ENCODE measurements at places on chromosomes 2 and 18.
A peak's percentile ranks its signal among the peaks of the same experiment; 100 is the strongest.

DNA sequence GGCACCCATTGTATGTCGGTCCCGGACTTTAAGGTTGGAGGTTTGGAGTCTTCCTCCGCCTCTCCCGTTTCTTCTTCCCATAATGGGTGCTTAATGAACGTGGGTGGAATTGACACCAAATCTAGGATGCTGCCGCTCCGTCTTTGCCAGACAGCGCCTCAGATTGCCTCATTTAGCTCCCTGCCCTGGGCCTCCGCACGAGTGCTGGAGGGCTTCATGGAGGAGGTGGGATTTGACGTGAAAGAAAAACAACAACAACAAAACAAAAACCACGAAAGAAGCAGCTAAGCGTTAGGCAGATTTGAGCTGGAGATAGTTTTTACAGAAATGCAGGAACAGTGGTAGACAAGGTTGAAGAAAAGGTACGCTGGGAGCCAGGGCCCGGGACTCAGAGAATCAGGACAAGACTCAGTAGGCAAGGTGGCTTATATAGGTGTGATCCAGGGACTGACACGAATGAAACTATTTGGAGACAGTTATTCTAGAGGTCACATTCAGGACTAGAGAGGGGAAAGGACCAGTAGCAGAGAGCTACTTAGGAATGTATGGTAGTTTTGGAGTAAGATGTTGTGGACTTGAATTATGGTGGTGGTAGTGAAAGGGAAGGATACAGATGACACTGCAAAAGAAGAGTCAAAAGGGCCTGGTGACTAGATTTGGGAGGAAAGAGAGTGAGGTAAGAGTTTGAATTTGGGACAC, 605 bp downstream of the ZNF2 start:
- H3K4me3 ChIP-seq = peak overlapping the region; percentile 97
- no peak for DNase-seq
- H3K27me3 ChIP-seq = no peaks in the 10 kb centered on the region

GRCh38 chr18:62054929-62055498, 131.8 kb downstream of the PIGN start:
- H3K36me3 ChIP-seq = peaks cover 5% of the 10 kb centered on the region
- no peaks in the 10 kb centered on the region for H3K27me3 ChIP-seq
- H3K4me3 ChIP-seq = no peak overlapping the region
- no peak overlapping the region for H3K27ac ChIP-seq
- no peaks in the 10 kb centered on the region for H3K4me1 ChIP-seq

DNA sequence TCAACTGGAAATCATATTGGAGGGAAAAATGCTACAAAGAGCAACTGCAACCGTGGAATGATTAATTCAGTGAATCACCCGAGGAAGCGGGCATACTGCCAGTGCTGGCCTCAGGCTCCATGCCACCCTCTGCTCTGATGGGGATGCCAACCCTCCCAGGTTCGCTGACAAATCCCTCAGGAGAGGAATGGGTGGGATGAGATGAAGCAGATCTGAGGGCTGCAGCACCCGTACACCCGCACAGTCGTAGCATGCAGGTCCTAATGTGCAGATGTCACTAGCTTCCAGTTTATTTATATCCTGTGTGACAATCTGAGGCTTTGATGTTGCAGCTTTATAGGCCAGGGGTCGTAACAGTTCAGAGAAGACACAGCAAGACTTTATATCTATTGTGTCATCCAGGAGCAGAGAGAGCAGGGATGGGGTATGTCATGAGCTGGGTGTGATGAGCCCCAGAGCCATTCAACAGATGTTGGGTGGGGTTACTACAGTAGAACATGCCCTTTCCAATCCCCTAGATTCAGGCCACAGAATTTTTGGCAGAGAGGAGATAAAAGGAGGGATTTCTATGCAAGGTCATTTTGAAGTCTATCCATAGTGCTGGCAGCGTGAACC, 44.6 kb downstream of the DPP4 start:
- no peaks in the 10 kb centered on the region for H3K4me1 ChIP-seq
- no peak overlapping the region for H3K27ac ChIP-seq
- no peak overlapping the region for H3K4me3 ChIP-seq
- no peaks in the 10 kb centered on the region for H3K27me3 ChIP-seq
- DNase-seq = no peak

GRCh38 chr2:159108181-159108893, 139.9 kb downstream of the TANC1 start:
- no peaks in the 10 kb centered on the region for H3K27me3 ChIP-seq
- H3K4me1 ChIP-seq = no peaks in the 10 kb centered on the region
- H3K4me3 ChIP-seq = no peak overlapping the region
- no peak for DNase-seq
- no peaks in the 10 kb centered on the region for H3K36me3 ChIP-seq

DNA sequence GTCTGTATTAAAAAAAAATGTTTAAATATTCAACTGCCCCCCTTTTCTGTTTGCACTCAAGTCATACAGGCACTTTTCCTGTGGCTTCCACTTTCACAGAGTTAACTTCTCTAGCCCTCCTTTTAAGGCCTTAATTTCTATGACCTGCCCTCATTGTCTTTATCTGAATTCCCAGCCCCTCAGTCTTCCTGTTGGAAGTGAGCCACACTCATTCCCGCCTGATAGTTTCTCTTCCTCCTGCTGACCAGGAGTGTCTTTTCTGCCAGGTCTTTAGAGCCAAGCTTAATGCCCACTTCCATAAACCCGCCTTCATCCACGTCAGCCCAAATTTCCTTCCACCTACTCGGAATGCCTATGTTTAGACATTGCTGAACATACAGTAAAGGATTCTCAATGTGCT, 10.5 kb downstream of the COPS8 start:
- H3K4me3 ChIP-seq = no peak overlapping the region
- H3K36me3 ChIP-seq = peaks cover 83% of the 10 kb centered on the region
- H3K27ac ChIP-seq = no peak overlapping the region
- H3K27me3 ChIP-seq = no peaks in the 10 kb centered on the region

- no peak overlapping the region for H3K27ac ChIP-seq
- no peaks in the 10 kb centered on the region for H3K4me1 ChIP-seq
- no peak overlapping the region for H3K4me3 ChIP-seq
- H3K36me3 ChIP-seq = no peaks in the 10 kb centered on the region
- no peak for DNase-seq
- H3K27me3 ChIP-seq = no peaks in the 10 kb centered on the region
Measured at GRCh38 chr2:19059076-19059475, 299.3 kb downstream of the OSR1 start.

DNA sequence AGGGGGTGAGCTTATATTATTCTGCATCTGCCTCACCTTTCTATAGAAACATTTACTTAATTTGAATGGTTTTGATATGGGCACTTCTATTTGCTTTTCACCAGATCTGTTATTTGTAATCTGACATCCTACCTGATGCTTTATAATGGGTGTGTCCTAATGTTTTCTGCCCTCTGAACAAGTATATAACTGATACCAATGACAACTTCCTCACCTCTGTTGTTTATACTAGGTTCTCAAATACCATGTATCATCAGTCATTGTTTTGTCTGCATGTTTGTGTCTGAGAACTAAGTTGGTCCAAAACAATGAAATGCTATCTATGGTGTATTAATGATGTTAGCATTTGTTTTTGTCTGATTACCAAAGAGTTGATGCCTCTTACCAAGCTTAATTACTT, 45.8 kb downstream of the ITGA6 start:
- H3K36me3 ChIP-seq = peaks cover 84% of the 10 kb centered on the region
- no peak overlapping the region for H3K4me3 ChIP-seq
- no peak overlapping the region for H3K27ac ChIP-seq
- peaks cover 9% of the 10 kb centered on the region for H3K4me1 ChIP-seq
- no peak for DNase-seq

DNA sequence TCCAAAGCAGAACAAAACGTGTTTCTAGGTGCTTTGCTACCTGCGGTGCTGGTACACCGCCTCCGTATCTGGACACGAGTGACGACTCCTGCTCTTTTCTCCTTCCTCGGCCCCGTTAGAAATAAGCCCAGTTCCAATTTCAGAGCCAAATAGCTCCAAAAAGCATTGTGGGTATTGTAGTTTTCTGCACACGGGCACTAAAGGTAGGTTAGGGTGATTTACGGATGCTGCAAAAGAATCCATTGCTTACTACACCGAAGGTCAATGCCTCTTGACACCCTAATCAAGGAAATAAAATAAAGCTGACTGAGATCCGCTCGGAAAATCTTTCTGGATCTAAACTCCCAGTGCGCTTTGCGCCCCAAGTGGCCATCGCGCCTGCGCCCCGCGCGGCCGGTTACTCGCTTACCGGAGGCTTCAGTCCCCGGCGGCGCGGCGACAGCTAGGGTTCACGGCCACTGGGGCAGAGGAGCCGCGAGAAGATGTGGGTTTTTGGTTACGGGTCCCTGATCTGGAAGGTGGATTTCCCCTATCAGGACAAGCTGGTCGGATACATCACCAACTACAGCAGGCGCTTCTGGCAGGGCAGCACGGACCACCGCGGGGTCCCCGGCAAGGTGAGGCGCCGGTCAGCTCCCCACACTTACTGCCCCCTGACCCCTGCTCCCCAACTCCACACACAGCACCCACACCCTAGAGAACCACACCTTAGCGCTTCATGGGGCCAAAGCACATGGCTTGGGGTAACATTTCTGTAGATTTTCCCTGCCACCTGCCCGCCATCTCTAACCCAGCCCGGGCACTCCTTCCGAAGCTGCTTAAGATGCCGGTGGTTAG, at the start of gene CHAC2:
CHAC2 (plus strand) TSS at position 400 of the 837 bp plus-strand sequence; CDS start at position 483, 83 bp downstream.
- H3K27me3 ChIP-seq = no peaks in the 10 kb centered on the region
- peaks cover 10% of the 10 kb centered on the region for H3K36me3 ChIP-seq
- peak within 1 kb of the TSS; percentile 83 for H3K27ac ChIP-seq

DNA sequence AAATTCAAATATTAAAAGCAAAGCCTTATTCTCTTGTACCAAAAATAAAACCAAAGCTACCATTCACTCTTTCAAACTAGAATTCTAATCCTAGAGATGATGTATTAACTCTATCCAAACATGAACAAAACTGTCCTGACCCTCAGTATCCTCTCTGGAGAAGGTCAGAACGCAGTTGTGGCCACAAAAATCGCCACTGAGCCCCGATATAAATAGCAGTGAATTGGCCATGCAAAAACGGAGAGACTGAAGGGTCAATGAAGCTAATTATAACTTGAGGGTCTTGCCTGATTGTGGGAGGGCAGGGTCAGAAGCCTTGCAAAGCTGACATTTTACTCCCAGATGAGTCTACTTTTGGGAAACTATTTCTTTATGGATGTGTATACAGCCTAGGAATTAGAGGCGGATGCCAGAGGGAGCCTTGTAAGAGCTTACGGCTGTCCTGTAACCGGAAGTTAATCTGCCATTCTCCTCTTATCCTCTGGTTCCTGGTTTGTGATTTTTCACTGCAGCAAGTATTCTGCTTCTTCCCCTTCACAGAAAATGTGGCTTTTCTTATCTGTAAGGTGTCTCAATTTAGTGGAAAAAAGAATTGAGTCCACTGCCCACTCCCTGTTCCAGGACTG, 28.1 kb downstream of the CAVIN2 start:
- no peak overlapping the region for H3K27ac ChIP-seq
- DNase-seq = no peak
- no peaks in the 10 kb centered on the region for H3K27me3 ChIP-seq
- H3K4me3 ChIP-seq = no peak overlapping the region
- H3K4me1 ChIP-seq = no peaks in the 10 kb centered on the region
- H3K36me3 ChIP-seq = no peaks in the 10 kb centered on the region

GRCh38 chr18:26083099-26083498, 7.3 kb downstream of the SS18 start:
- DNase-seq = no peak
- H3K27me3 ChIP-seq = no peaks in the 10 kb centered on the region
- H3K4me1 ChIP-seq = no peaks in the 10 kb centered on the region
- no peak overlapping the region for H3K4me3 ChIP-seq

- no peak overlapping the region for H3K27ac ChIP-seq
- H3K4me3 ChIP-seq = no peak overlapping the region
- H3K4me1 ChIP-seq = no peaks in the 10 kb centered on the region
- DNase-seq = no peak
Measured at GRCh38 chr2:205297846-205298245, 384.5 kb upstream of the NRP2 start.

DNA sequence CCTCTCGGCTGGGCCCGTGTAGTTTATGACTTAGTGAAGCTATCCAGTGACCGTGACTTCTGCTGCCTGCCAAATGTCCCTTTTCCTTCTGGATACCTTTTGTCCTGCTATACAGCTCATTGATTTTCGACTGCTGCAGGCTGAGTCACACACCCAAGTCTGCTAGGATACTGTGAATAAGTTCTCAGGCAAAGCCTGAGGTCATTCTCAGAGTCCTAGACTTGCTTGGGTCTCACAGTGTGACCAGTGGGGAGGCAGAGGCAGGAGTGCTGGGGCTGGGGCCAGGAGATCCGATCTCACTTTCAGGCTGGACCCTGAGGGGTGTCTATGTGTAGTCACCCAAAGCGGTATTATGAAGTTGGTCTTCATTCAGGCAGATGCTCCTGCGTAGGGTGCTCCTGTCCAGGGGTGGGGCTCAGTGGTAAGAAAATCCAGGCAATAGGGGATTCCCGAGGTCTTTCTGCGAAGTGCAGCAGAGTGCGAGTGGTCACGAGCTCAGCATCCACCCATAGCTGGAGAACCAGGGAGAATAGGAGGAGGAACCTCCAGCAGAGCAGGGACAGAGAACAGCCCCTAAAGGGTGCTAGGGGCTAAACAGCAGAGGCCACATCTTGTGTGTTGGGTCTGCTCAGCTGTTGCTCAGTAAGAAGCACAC, 268.6 kb upstream of the NCKAP5 start:
- no peaks in the 10 kb centered on the region for H3K36me3 ChIP-seq
- no peak for DNase-seq
- no peak overlapping the region for H3K4me3 ChIP-seq
- no peak overlapping the region for H3K27ac ChIP-seq
- no peaks in the 10 kb centered on the region for H3K4me1 ChIP-seq

- no peak for DNase-seq
- no peak overlapping the region for H3K4me3 ChIP-seq
- no peaks in the 10 kb centered on the region for H3K27me3 ChIP-seq
Measured at GRCh38 chr2:219155054-219155644, 5.5 kb downstream of the NHEJ1 start.

- H3K36me3 ChIP-seq = peaks cover 20% of the 10 kb centered on the region
- peak overlapping the region; percentile 58 for H3K4me3 ChIP-seq
- peak; percentile 56 for DNase-seq
- H3K27ac ChIP-seq = peak overlapping the region; percentile 48
- H3K4me1 ChIP-seq = peaks cover 61% of the 10 kb centered on the region
- no peaks in the 10 kb centered on the region for H3K27me3 ChIP-seq
Measured at GRCh38 chr2:203869223-203870042, 1.9 kb downstream of the CTLA4 start.

DNA sequence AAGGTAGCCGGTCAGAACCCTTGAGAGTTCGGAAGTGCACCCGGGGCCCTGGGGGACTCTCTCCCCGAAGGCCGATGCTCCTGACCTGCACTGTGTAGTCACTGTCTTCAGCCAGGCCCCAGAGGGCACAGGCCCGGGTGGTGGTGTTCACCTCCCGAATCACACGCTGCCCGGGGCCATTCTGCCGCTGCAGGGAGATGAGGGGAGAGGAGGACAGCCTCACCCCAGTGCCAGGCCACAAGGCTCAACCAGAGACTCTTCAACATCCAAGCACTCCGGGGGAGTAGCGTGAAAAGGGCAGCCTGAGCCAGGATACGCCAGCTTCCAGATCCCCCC, 1.1 kb downstream of the FNDC4 start:
- no peak overlapping the region for H3K4me3 ChIP-seq
- peaks cover 49% of the 10 kb centered on the region for H3K27me3 ChIP-seq
- no peak overlapping the region for H3K27ac ChIP-seq
- no peak for DNase-seq
- H3K4me1 ChIP-seq = peaks cover 22% of the 10 kb centered on the region
- H3K36me3 ChIP-seq = no peaks in the 10 kb centered on the region

All from CD4-positive, alpha-beta T cell (primary cell).